ENCODE measurements at places on chromosomes 7 and 10. TPM values are rescaled to one million over a fixed set of nuclear protein-coding genes. Genes with fewer than 3 reads are reported as not detected.

- no peaks in the 10 kb centered on the region for H3K36me3 ChIP-seq
- H3K27me3 ChIP-seq, result peaks cover 35% of the 10 kb centered on the region
- no peak for DNase-seq
- H3K4me3 ChIP-seq, result no peak overlapping the region
- peaks cover 7% of the 10 kb centered on the region for H3K4me1 ChIP-seq
- H3K27ac ChIP-seq, result no peak overlapping the region
These were observed 2.6 kb downstream of the NRG3 start for GRCh38 chr10:81877596-81877995.

DNA sequence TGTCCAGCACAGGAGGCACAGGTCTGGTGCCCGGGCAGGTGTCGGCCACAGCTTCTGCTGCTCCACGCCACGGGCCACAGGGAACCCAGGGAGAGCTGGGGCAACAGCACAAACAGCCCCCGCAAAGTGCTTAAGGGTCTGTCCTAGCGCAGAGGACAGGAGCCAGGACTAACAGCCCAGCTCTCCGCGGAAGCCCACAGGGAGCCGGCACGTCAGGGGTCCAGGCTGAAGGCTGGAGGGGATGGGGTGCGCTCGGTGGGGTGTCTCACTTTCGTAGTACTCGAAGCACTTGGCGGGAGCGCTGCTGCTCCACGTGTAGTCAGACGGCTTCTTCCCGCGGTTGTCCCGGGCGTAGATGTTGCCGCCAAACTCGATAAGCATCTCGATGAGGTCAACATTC lies 24.9 kb downstream of the ASB13 start:
- peaks cover 24% of the 10 kb centered on the region for H3K4me1 ChIP-seq
- DNase-seq, result no peak
- no peak overlapping the region for H3K4me3 ChIP-seq

DNA sequence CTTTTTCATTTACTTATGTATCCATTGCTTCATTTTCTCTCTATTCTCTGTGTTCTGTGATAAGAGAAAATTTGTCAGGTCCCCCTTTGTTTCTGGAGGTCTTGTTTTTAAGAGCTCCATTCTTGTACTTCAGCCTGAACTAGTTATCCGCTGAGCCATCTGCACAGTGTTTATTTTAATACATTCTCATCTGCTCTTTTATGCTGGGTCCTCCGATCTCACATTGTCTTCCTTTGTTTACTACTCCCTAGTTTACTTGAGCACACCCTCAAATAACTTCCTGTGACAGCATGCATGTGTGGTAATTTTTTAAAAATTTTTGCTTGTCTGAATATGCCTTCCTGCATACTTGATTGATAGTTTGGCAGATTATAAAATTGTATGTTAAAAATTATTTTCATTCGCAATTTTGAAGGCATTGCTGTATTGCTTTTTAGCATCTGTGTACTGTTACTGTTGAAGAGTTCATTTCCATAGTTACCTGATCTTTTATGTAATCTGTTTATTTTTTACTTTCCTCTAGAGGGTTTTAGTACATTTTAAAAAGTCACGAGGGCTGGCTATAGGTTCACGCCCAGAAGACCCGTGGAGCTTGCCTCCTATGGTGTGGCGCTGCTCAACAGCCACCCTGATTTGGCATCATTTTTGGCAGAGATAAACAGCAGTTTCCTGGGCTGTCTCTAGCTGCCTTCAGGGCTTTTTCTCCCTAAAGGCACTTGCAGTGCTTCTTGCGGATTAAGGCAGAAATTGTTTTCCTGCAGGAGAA lies 31.9 kb downstream of the RSBN1L start:
- peak; percentile 82 for DNase-seq
- H3K4me3 ChIP-seq, result peak overlapping the region; percentile 1
- peaks cover 9% of the 10 kb centered on the region for H3K4me1 ChIP-seq
- H3K36me3 ChIP-seq, result no peaks in the 10 kb centered on the region
- H3K27ac ChIP-seq, result peak overlapping the region; percentile 75

The ZCWPW1 gene
- total RNA-seq, result 5.2 TPM

Measured in muscle of leg (tissue), 16 donors.